A673 (cell line): ENCODE measurements at places on chromosomes 6 and 20. TPM values are rescaled to one million over a fixed set of nuclear protein-coding genes. Genes with fewer than 3 reads are reported as not detected.

The KIF25 gene
- total RNA-seq, result 0.39 and 1.2 TPM in 2 replicates

The CST4 gene
- total RNA-seq, result not detected in 2 replicates

The CD83 gene
- 14.4 and 15.0 TPM in 2 replicates for total RNA-seq

The BMP6 gene
- total RNA-seq, result 1.7 and 1.9 TPM in 2 replicates

The RBM12 gene
- 114 and 124 TPM in 2 replicates for total RNA-seq

The RBPJL gene
- not detected in 2 replicates for total RNA-seq

The AGPAT4 gene
- 10.1 and 12.4 TPM in 2 replicates for total RNA-seq

The UST gene
- 1.5 and 1.7 TPM in 2 replicates for total RNA-seq

The IL17F gene
- not detected in 2 replicates for total RNA-seq

The BPIFB4 gene
- not detected in 2 replicates for total RNA-seq

The SRSF12 gene
- 14.3 and 14.5 TPM in 2 replicates for total RNA-seq

DNA sequence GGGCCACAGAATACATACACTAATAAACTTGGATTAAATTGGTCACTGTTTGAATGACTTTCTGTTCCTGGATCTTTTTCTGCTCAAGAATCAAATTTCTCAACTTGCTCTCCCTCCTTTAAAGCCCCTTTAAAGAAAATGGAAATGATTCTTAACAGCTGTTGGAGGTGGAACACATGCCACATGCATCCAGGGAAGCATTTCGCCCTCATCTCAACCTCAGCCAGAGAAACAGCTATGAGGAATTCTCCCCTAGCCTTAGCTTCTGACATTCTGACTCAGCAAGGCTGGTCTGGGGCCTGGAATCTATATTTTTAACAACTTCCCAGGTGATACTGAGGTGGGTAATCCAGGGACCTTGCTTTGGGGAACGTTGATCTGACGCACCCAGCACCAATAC, 263.4 kb upstream of the ECI2 start:
- H3K4me3 ChIP-seq, result no peak overlapping the region
- DNase-seq, result no peak
- no peaks in the 10 kb centered on the region for H3K27me3 ChIP-seq
- no peaks in the 10 kb centered on the region for H3K4me1 ChIP-seq

- no peaks in the 10 kb centered on the region for H3K36me3 ChIP-seq
- DNase-seq, result peak; percentile 19
- H3K27ac ChIP-seq, result no peak overlapping the region
- peaks cover 45% of the 10 kb centered on the region for H3K27me3 ChIP-seq
- no peaks in the 10 kb centered on the region for H3K4me1 ChIP-seq
- no peak overlapping the region for H3K4me3 ChIP-seq
Observed at GRCh38 chr20:63134201-63134612, 81.7 kb downstream of the YTHDF1 start.

- H3K4me1 ChIP-seq, result peaks cover 21% of the 10 kb centered on the region
- no peaks in the 10 kb centered on the region for H3K27me3 ChIP-seq
- H3K4me3 ChIP-seq, result no peak overlapping the region
- peak overlapping the region; percentile 4 for H3K27ac ChIP-seq
- peak; percentile 33 for DNase-seq
Observed at GRCh38 chr20:53809728-53810365, 216.2 kb upstream of the ZNF217 start.

DNA sequence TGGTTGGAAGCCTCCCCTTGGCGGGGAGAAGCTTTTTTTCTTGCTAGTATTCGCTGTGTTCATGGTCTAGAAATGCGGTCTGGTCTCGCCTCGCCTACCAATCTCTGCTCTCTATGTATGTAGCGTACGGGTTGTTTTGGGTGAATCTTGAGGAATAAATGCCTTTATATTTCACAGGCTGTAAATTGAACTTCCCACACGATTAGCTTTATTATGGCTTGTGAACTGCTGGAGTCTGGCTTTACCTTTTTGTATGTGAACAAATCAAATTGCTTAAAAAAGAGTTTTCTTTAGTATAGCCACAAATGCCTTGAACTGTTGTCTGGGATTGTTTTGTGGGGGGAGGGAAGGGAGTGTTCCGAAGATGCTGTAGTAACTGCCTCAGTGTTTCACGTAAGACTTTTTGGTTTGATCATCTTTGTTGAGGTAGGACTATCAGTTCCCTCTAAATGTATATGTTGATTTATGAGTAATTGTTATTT, 2.2 kb downstream of the INSM1 start:
- DNase-seq, result peak; percentile 38
- peaks cover 16% of the 10 kb centered on the region for H3K4me1 ChIP-seq
- no peak overlapping the region for H3K4me3 ChIP-seq
- H3K27me3 ChIP-seq, result peaks cover 95% of the 10 kb centered on the region

DNA sequence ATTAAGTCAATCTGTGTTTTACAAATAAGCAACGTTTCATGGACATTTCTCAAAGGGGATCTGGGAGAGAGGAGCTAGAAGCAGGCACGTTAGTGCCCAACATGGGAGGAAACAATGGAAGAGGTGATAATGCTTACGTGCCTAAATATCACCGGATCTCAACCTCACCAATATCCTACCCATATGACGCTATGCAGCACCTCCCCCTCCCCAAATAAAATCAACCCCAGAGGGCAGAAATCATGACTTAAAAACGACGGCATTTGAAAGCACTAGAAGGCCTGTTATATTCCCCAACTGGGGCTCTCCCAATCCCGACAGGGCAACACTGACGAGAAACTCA, 425 bp downstream of the HBS1L start:
- peak overlapping the region; percentile 76 for H3K4me3 ChIP-seq
- no peaks in the 10 kb centered on the region for H3K27me3 ChIP-seq
- peak overlapping the region; percentile 83 for H3K27ac ChIP-seq
- DNase-seq, result no peak
- peaks cover 12% of the 10 kb centered on the region for H3K4me1 ChIP-seq

- no peaks in the 10 kb centered on the region for H3K36me3 ChIP-seq
- no peak for DNase-seq
- no peaks in the 10 kb centered on the region for H3K4me1 ChIP-seq
- H3K27ac ChIP-seq, result no peak overlapping the region
- H3K4me3 ChIP-seq, result no peak overlapping the region
- H3K27me3 ChIP-seq, result peaks cover 56% of the 10 kb centered on the region
Observed at GRCh38 chr20:5464901-5465603, 148.3 kb upstream of the PROKR2 start.

DNA sequence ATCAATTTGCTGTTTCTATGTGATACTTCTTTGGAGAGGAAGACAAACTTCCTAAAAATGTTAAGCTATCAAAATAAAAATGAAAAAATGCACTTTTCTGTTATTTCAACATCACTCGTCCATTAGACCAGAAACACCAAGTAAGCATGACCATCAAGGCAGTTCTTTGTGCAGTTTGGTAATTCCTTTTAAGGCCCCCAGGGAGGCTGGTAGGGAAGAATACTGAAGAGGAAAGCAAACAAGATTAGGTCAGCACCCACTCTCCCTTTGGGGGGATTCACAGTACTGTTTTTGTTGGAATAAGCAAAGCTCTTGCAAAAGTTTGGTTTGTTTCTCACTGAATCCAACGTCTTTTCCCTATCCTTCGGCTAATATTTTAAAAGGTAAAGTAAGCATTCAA, 206.8 kb upstream of the SLC35B3 start:
- no peaks in the 10 kb centered on the region for H3K36me3 ChIP-seq
- H3K27me3 ChIP-seq, result no peaks in the 10 kb centered on the region
- H3K27ac ChIP-seq, result no peak overlapping the region
- H3K4me3 ChIP-seq, result no peak overlapping the region
- no peak for DNase-seq
- H3K4me1 ChIP-seq, result no peaks in the 10 kb centered on the region

GRCh38 chr6:138230759-138231380, 12.6 kb upstream of the PBOV1 start:
- no peak for DNase-seq
- H3K36me3 ChIP-seq, result no peaks in the 10 kb centered on the region
- no peaks in the 10 kb centered on the region for H3K27me3 ChIP-seq
- no peak overlapping the region for H3K27ac ChIP-seq

GRCh38 chr6:152552616-152553209, 84.4 kb downstream of the SYNE1 start:
- H3K4me3 ChIP-seq, result no peak overlapping the region
- no peak overlapping the region for H3K27ac ChIP-seq
- no peaks in the 10 kb centered on the region for H3K36me3 ChIP-seq
- DNase-seq, result peak; percentile 80

DNA sequence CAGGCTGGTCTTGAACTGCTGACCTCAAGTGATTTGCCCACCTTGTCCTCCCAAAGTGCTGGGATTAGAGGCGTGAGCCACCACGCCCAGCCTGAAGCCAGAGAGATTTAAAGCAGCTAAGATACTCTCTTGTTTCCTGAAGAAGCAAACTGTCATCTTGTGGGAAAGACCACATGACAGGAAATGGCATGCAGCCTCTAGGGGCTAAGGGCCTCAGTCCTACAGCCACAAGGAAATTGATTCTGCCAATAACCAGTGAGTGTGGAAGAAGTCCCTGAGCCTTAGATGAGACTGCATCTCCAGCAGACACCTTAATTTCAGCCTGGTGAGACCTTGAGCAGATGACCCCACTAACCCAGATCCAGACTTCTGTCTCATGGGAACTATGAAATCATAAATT, 40.9 kb downstream of the KIZ start:
- H3K27me3 ChIP-seq, result no peaks in the 10 kb centered on the region
- H3K36me3 ChIP-seq, result no peaks in the 10 kb centered on the region
- no peak for DNase-seq

DNA sequence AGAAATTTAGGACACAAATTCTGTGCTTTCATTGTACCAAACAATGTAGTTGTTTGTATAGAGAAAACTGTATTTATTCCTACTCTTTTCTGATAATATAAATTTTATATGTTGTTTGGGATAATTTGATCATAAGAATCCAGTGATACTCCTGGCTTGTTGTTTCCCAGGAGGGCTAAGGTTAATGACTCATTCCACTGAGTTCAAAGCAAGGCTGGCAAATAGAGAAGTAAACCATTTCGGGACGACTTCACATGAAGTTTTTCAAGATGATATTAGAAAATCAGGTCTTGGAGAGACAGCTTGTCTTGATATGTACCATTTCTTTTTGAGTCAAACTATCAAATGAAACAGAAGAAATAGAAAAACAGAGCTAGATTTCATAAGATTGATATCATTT, 326.1 kb upstream of the CNR1 start:
- no peak overlapping the region for H3K4me3 ChIP-seq
- no peak for DNase-seq
- H3K27ac ChIP-seq, result no peak overlapping the region
- no peaks in the 10 kb centered on the region for H3K36me3 ChIP-seq

DNA sequence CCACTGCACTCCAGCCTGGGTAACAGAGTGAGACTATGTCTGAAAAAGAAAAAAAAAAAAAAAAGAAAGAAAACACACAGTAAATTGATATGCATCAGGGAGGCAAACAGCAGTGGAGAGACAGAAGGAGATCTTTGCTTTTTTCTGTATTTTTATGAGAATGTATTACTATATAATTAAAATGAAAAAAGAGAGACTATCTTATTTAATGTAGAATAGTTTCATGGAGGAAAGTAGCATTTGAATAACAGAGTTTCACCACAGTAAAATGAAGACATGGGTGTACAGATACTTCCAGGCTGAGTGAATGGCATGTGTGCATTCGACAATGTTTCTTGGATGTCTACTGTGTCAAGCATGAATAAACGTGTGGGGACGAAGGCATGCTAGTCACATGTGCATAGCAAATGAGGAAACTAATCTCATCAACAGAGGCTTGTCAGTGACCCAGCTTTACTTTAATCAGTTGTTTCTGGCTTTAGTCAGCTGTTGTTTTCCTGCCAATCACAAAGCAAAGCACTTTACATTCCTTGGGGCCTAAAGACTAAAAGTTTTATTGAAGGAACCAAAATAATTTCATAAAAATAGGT, 55.5 kb upstream of the ARMH2 start:
- no peaks in the 10 kb centered on the region for H3K36me3 ChIP-seq
- no peak for DNase-seq
- H3K4me3 ChIP-seq, result no peak overlapping the region
- peaks cover 5% of the 10 kb centered on the region for H3K4me1 ChIP-seq

GRCh38 chr6:40042232-40042631, 108.0 kb upstream of the MOCS1 start:
- no peaks in the 10 kb centered on the region for H3K36me3 ChIP-seq
- DNase-seq, result no peak
- H3K4me3 ChIP-seq, result no peak overlapping the region

DNA sequence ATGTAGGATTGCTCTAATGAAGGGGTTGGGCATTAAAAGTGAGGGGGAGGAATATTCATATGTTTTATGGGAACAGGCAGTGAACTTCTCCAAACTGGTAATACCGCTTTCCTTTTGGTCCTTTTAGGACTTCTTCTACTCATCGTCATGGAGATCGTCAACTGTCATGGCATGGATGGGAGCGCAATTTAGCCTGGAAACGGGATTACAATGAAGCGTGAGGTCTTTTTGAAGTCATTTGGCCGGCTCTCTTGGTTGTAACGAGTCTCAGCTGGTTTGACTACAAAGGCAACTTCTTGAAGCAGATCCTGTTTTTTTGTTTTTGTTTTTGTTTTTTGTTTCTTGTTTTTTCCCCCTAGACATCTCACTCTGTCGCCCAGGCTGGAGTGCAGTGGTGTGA, 1.4 kb upstream of the HLA-E start:
- no peak for DNase-seq
- H3K36me3 ChIP-seq, result peaks cover 13% of the 10 kb centered on the region
- no peak overlapping the region for H3K4me3 ChIP-seq
- H3K27me3 ChIP-seq, result peaks cover 3% of the 10 kb centered on the region
- H3K4me1 ChIP-seq, result peaks cover 8% of the 10 kb centered on the region

GRCh38 chr20:51385646-51386530, 156.6 kb downstream of the NFATC2 start:
- no peak overlapping the region for H3K27ac ChIP-seq
- H3K4me1 ChIP-seq, result peaks cover 7% of the 10 kb centered on the region
- no peaks in the 10 kb centered on the region for H3K36me3 ChIP-seq
- DNase-seq, result peak; percentile 57
- H3K27me3 ChIP-seq, result no peaks in the 10 kb centered on the region

GRCh38 chr6:485655-486170, 94.2 kb downstream of the IRF4 start:
- H3K27ac ChIP-seq, result no peak overlapping the region
- H3K4me1 ChIP-seq, result no peaks in the 10 kb centered on the region
- no peak for DNase-seq
- no peaks in the 10 kb centered on the region for H3K27me3 ChIP-seq
- H3K36me3 ChIP-seq, result no peaks in the 10 kb centered on the region

GRCh38 chr20:31829731-31830130, 10.6 kb downstream of the MYLK2 start:
- H3K27me3 ChIP-seq, result no peaks in the 10 kb centered on the region
- no peak overlapping the region for H3K4me3 ChIP-seq

DNA sequence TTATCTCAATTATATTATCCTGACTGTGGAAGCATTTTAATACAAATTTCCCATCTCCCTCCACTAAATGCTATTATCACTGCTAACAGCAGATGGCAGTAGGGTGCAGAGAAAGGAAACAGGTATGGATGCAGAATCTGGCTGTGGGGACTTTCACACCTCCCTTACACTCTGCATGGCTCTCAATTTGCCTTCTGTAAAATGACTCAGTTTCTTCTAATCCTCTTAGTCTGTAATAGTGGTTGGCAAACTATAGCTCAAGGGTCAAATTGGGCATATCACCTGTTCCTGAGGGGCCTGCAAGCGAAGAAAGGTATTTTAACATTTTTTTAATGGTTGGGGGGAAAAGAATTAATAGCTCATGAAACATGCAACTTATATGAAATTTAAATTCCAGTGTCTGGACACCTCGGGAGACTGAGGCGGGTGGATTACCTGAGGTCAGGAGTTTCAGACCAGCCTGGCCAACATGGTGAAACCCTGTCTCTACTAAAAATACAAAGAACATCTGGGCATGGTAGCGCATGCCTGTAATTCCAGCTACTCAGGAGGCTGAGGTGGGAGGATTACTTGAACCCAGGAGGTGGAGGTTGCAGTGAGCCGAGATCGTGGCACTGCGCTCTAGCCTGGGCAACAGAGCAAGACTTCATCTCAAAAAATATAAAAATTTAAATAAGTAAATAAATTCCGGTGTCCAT, 83.5 kb downstream of the ZMYND8 start:
- peak; percentile 74 for DNase-seq
- H3K27me3 ChIP-seq, result no peaks in the 10 kb centered on the region
- peaks cover 13% of the 10 kb centered on the region for H3K4me1 ChIP-seq
- H3K36me3 ChIP-seq, result peaks cover 11% of the 10 kb centered on the region
- H3K27ac ChIP-seq, result no peak overlapping the region
